ENCODE measurements at places on chromosomes 7 and 10.

DNA sequence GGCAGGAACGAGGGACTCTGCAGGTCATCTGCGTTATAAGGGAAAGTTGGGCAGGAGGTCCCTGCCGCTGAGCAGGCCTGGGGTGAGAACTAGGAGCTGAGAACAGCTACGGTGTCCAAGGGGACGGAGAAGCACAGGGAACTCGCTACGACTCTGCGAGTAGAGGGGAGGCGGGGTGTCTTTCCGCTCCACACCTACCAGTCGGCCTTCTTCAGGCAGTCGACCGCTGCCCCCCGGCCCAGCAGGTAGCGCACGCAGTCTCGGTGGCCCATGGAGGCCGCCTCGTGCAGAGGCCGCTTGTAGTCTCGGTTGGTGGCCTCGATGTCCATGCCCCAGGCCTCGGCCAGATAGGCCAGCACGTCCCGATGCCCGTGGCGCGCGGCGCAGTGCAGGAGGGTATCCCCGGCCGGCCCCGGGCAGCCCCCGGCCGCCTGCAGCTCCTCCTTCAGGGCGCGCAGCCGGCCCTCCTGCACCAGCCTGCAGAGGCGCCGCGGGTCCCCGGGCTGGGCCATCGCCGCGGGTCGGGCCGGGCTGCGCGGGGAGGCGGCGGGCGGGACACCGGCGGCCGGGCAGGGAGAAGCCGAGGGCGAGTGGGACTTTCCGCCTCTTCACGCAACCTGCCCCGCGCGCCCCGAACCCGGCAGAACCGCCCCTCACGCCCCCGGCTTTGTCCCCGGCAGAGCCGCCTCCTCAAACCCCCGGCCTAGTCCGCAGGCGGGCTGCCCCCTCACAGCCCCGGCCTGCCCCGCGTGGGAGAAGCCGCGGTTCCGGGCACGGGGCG lies 660 bp downstream of the ANKRD16 start:
- no peak for DNase-seq

GRCh38 chr10:46329690-46330016 lies 42.9 kb downstream of the ANTXRL start:
- peak; percentile 34 for DNase-seq

GRCh38 chr10:4494551-4494950 lies 331.5 kb upstream of the AKR1E2 start:
- no peak for DNase-seq

DNA sequence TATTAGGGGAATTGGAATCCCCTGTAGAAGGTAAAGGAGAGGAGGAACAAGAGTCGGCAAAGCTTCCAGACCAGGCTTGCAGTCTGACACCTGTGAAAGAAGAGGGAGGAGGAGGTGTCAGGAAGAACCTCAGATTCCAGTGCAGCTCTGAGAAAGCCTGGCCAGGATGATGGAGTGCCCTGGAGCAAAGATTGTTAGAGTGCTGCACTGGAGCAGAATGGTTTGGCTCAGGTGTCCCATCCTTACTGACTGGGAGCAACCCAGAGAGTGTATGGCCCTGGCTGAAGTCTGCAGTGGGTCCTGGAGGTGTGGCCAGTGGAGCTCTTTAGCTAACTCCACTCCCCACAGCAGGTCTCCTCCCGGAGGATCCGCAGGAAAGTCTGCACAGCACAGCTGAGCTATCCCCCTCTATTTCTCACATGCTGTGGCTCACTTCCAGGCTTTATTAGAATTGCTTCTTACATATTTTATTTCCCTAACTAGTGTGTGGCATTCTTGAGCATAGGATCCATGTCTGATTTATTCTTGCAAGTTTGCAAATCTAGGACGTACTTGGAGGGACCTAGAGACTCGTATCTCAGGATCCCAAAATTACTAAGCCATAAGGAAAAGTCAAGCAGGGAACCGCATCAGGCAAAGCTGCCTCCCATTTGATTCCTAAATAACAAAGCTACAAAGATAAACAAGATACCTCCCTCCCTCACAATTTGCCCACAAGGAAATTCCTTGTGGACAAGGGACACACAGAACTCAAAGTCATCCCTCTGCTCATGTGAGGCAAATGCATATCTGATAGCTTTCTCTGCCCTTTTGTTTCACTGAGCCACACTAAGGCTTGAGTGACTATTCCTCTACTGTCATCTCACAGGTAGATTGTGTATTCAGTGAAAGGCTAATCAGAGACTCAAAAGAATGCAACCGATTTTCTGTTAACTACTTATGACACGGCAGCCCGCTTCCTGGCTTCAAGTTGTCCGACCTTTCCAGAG lies 58.8 kb downstream of the VIM start:
- no peak for DNase-seq

DNA sequence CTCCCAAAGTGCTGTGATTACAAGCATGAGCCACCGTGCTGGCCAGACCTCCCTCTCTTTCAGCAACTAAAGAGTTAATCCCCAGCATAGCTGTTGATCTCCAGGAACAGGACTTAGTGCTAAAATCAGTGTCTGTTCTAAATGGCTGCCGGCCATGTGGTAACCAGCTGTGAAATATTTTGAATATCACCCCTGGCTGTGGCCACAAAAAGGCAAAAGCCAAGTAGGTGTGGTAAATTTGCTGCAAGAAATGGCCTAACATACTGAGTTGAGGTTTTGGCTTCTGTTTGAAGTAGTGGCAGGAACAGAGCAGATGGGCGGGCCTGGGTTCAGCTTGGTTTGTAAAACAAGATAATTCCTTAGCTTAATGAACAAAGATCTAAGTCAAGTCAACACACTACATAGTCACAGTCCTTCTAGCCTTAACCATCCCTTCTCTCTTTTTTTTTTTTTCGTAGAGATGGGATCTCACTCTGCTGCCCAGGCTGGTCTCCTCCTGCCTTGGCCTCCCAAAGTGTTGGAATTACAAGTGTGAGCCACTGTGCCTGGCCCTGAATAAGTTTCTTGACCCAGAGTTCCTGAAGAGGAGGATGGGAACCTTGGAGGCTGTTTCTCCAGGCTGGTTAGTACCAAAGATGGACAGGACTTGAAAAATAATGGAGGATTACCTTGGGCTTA lies 22.7 kb upstream of the AGFG2 start:
- peak; percentile 49 for DNase-seq
